ENCODE measurements at places on chromosomes 3 and 15.
A peak's percentile ranks its signal among the peaks of the same experiment; 100 is the strongest.

DNA sequence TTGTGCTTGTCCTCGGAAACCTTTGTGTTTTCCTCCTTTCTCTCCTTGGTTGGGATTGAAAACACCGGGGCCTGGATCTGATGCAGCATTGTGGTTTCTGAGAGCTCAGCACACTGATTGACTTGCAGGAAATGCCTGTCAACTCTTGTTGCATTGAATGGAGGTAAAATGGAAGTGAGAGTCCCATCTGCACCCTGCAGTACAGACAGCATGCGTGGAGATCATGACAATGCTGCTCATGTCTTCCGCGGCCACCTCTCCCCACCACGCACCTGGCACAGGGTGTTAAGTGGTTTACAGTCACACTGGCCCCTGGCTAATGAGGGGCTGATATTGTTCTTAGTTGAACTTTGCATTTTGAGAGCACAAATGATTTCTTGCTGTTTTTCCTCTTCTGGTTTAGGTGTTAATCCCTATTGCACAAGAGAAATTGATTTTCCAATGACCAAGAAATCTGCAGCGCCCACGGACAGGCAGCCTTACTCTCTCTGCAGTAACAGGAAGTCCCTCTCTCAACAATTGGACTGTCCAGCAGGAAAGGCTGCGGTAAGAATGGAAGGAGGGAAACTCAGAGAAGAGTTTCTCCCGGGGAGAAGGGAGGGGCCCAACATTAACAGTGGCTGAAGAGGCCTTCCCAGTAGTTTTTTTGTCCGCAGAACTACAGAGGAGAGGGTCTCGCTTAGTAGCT, 58.5 kb downstream of the STARD5 start:
- DNase-seq = no peak

- DNase-seq = peak; percentile 79
Measured at GRCh38 chr3:72155391-72156064, 370.6 kb upstream of the PROK2 start.

DNA sequence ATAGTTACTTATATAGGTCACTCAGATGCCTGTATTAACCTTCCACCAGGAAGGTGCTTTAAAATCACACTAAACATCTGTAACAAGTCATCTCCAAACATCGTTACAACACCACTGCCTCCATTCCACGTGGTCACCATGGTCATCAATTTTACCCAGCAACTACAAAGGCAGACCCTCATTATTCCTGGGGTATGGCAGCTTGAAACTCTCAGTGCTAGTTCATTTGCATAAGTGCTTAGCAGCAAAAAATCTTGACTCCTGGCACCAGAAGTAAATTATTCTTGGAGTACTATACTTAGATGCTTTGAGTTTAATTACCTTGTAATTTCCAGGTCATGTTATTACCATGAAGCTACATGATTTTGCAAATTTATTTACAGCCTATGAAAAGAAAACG, 250.6 kb downstream of the KBTBD8 start:
- no peak for DNase-seq

DNA sequence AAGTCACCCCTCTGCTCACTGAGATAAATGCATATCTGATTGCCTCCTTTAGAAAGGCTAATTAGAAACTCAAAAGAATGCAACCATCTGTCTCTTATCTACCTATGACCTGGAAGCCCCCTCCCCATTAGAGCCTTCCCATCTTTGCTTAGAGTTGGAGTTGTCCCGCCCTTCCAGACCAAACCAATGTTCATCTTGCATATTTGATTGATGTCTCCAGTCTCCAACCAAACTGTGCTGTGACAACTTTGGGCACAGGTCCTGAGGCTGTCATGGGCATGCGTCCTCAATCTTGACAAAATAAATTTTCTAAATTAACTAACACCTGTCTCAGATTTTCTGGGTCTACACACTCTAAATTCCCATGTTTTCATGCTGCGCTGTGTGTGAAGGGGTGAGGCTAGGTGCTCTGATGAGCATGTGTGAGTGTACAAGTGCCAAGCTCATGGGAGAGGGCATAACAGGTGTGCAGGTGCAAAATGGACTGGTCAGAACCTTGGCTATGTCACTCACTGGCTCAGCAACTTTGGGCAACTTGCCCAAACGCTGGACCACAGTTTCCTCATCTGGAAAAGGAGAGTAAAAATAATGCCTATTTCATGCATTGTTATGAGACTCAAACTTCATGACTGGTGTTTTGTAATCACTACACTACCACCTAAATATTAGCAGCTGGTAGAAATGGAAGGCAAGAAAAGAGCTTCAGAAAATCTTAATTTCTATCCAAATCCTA, 7.2 kb downstream of the DAPK2 start:
- no peak for DNase-seq

DNA sequence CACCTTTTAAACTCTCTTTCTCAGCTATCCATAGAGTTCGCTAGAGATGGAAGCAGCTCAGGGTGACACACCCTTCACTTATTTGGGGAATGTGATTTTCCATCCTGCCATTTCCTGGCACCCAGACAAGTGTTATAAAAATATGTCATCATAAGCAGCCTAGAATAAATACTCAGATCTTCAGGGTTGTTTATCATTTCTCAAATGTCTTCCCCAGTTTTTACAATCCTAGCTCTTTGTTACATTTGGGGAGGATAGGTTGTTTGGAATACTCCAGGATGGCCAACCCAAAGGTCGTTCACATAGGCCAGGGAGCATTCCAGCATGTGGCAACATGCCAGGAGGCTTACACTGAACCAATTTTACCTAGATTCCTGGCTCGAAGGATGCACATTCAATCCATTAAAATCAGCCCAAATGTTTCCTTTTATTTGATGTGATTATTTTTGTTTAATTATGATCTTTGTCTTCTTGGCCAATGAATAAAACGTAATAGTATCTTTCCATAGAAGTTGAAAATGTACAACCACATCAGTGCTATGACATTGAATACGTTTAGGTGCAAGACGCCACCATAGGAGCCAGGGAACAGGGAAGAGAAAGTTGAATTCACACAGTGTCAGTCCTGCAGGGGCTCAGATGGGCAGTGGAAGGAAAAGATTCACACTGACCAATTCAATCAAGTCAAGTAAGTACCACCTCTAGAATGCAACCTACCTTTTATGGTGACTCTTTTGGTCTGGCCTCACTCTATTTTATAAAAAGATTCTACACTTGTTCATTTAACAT, 537.7 kb upstream of the MDFIC2 start:
- no peak for DNase-seq

DNA sequence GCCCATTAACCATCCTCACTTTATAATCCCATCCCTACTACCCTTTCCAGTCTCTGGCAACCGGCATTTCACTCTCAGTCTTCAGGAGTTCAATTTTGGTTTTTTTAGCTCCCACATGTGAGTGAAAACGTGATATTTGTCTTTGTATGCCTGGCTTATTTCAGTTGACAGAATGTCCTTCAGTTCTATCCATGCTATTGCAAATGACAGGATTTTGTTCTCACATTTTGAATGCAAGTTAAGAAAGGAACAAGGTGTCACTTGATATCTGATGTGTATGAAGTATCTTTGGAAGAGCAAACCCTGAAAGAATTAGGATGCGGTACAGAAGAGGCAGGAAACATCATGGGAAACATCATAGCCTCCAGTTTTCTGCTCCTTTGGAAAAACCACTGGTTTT, 298.1 kb downstream of the THSD4 start:
- DNase-seq = no peak

DNA sequence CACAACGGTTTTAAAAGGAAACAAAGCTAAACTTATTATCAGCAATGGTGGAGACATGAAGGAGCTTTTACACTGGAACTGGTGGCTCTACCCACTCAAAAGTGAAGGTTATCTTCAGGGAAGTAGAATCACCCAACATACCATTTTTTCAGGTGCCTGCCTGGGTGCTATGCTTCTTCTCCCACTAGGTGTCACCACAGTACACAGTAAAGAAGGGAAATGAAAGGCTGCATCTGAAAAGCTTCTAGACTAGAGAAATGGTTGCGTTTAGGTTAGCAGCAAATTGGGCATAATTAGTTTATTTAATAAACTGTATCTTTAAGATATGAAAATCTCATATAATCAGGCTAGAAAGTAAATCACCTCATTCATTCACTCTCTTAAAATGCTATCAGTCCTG, 47.0 kb upstream of the SELENOK start:
- DNase-seq = peak; percentile 54

GRCh38 chr3:120496278-120497002, 45.6 kb upstream of the FSTL1 start:
- no peak for DNase-seq

DNA sequence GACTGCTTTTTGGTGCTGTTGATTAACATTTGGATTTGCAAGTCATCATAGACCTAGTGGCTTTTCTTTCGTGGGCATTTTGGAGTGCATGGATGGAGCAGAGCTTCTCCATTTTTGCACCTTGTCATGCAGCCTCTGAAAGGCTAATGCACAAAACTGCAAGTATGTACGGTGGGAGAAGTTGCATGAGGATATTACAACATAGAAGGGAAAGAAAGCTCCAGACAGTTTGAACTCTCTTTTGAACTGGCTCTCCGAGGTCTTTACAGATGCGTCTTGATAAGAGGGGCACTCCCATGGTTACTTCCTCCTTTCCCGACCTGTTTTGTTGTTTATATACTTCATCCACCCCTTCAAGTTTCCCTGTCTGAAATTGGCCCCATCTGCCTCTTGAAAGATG, 147.1 kb upstream of the GBE1 start:
- DNase-seq = no peak
